ENCODE measurements at places on chromosomes 12 and 14.

DNA sequence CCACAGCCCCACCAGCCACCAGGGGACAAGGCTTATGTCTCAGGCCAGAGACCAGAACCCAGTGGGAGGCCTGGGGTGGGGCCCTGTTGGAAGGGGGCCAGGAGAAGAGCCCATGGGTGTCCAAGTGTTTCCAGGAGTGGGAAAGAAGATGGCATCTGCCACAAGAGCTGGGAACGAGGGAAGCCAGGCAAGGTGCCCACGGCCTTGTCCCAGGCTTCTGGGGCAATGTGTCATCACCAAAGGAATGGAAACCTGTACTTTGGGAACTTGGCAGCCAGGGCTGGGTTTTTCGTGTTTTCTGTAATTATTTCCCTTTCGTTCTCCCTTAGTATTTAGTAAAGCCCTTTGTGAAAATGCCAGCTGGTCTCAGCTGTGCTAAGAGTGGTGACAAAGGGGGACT lies 5.3 kb upstream of the PGF start:
- DNase-seq, result no peak

- DNase-seq, result no peak
These were observed 7.5 kb upstream of the DPF3 start for GRCh38 chr14:72901361-72901760.

GRCh38 chr12:52137746-52138145 lies 54.1 kb downstream of the KRT80 start:
- DNase-seq, result no peak

DNA sequence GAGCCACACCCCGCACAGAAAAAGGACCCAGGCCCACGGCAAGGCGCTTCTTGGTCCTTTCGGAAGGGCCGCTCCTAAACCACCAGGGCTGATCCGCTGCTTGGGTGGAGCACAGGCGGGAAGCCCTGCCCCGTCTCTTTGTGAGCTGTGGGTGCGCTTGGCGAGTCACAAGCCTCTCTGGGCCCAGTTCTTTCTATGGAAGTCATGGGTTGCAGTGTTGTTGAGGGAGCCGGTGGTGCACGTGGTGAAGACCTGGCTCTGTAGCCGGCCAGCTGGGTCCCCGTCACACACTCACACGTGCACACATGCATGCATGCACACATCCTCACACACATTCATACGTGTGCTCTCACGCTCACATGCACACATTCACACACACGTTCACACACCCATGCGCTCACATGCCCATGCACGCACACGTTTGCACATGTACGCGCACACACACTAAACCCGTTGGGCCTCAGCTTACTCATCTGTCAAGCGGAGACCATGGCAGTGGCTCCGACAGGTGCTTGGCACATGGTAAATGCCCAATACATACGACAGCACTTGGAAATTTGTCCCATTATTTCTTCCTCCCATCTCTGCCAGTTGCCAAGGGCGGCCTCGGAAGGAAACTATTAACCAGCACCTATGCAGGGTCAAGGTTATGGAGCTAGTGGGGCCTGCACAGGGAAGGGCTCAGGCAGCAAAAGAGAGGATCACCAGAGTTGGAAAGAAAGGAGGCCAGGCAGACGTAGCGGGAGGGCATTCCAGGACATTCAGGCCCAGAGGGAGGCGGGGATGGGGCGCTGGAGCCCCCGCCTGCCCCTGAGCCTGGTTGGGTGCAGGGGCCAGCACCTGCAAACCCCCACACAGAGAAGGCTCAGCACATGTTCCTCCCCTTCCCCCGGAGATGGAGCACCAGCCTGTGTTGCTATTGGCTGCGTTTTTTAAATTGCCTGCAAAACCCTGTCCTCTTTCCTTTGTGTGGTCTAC lies 96.9 kb downstream of the SETD3 start:
- DNase-seq, result no peak

DNA sequence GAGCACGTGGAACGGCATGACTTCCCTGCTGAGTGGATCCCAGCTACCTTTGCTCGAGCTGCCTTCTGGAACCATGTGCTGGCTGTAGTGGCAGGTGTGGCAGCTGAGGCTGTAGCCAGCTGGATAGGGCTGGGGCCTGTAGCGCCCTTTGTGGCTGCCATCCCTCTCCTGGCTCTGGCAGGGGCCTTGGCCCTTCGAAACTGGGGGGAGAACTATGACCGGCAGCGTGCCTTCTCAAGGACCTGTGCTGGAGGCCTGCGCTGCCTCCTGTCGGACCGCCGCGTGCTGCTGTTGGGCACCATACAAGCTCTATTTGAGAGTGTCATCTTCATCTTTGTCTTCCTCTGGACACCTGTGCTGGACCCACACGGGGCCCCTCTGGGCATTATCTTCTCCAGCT lies 14.8 kb upstream of the ESPL1 start:
- DNase-seq, result no peak

DNA sequence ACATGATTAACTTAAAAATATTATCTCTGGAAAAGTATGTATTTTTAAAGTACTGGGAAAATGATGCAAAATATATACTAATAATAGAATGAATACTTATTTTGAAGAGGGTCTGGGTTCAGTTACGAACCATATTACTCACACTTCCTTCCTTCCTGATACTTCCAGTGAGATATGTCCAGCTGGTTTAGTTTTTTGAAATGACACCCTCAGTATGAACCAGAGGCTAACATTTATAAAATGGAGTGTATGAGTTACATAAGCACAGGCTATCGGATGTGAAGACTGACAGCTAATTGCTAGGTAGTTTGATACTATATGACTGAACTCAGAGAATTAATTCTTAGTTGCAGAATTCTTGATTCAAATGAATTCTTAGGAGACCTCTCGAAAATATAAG lies 122.9 kb downstream of the OTOGL start:
- DNase-seq, result no peak

DNA sequence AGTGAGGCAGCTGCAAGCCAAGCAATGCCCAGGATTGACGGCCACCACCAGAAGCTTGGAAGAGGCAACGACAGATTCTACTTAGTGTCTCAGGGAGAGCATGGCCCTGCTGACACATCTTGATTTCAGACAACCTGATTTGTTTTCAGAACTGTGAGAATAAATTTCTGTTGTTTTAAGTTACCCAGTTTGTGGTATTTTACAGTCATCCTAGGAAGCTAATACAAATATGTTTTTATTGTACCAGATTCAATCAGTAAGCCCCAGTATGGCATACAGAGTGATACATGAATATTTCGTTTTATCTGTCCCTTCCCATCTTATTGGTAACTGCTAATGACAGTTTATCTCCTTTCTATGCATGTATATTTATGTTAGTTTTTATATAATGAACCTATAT lies 62.3 kb downstream of the SAMD4A start:
- DNase-seq, result no peak

GRCh38 chr14:35365130-35366055 lies 39.2 kb downstream of the NFKBIA start:
- DNase-seq, result no peak

DNA sequence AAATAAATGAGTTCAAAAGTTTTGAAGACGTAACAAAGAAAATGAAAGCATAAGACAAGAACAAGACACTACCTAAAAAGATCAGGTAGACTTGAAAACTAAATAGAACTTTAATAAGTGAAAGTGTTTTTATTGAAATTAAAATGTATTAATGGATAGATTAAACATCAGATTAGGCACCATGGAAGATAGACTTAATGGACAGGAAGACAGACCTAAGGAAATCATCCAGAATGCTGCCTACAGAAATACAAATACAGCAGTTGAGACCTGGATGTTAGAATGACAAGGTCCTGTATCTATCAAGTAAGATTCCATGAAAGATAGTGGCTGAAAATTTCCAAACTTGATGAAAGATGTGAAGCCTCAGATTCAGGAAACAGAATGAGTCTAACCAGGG lies 11.5 kb downstream of the PLEKHH1 start:
- no peak for DNase-seq

DNA sequence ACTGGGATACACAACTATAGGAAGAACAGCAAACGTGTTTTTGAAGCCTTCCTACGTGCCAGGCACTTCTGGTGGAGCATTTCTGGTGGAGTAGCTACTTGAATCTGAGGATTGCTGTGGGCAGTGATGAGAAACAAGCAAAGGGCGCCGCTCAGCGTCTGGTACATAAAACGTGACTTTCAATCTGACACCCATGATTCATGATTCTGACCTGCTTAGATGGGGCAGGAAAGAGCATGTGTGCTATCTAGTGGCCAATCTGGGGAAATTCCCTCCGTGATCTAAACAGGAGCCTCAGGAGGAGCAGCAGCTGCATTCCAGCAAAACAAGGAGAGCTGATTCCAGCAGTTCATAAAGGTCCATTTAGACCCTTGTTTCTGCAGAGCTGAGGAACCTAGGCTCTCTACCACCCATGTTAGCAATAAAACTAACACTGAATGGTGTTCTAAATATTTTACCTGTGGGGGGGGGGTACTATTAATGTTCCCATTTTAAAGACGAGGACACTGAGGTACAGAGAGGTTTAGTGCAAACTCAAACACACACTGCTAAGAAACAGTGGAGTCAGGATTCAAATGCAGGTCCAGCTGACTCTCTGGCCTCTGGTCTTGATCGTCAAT lies 37.8 kb downstream of the PAH start:
- no peak for DNase-seq

- no peak for DNase-seq
These were observed 23.0 kb downstream of the ATF7 start for GRCh38 chr12:53603196-53603595.

DNA sequence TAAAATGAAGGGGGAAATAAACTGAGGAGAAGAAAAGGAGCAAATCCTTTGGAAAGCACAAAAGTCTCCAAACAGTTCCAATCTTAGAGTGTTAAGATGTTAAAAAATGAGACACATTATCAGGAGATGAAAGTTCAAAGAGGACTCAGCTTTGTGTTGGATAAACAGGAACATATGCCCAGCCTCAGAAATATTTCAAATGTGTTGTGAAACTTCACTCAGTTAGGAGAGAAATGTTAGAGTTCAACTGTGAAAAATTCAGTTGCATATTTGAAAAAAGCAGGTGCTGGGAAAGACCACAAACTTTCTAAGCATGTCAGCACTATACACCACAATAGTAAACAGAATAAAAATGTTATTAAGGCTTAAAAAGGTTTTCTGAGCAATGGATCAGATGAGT lies 136.8 kb upstream of the PRKD1 start:
- no peak for DNase-seq

DNA sequence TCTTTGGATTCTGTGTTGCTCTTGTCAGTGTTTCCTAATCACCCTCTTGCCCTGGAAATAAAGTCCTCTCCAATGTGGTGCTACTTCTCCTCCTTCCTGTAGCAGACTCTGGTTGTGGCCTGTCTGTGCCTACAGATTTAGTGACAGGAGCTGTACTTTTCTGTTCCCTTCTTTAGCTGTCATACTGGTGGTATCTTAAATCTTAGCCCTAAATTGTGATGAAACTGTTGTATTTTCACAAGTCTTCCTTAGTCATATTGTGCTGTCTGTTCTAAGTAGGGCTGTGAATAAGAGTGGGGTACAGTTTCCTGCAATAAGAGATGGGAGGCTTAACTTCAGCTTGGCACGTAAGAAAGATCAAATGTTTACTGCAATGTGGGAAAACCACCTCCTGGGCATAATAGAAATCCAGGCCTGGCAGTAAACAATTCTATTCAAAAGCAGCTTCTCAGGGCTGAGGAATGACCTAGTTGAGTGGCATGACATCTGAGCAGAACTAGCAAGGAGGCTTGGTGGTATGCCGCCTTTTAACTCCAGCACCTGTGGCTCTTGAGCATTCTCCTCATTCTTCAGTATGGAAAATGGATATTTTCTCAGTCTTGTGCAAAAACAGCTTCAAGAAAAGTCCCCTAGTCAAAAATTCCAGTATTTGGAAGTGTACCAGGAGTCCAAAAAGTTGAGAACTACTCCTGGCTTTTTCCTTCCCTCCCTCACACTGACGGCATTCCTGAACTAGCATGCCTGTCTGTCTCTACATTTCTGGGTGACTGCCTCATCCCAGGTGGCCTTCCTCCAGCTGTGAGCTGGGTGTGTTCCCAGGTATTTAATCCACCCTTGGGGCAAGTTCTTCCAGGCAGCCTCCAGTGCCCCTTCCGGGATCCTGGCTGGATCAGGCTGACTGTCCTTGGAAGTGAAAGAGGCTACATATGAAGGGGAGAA lies 19.5 kb downstream of the ANO6 start:
- no peak for DNase-seq

DNA sequence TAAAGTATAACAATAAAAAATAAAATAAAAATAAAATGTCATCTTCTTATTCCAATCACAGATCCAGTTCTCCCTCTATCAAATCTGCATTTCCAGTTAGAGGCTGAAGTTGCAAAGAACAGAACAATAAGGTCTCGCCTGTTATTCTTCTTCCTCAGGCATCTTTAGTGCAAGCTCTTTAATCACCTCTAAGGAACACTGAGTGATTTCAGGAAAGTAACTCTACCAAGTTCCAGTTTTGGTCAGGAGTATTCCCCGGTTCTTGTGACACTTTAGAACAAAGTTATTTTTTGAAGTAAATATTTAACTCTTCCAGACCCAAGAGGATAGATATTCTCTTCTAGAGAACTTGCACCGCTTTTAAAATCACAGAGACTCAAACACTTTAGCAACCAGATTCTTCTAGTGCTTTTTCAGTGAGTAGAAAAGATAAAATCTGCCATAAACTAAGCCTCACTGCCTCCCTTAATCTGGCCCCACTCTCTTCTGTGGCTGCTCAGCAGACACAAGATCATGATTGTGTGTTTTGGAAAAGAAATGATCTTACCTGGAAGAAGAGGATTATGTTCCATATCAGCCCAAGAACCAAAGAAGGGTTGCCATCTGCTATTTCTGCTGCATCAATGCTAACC lies 57.9 kb upstream of the DICER1 start:
- DNase-seq, result no peak

DNA sequence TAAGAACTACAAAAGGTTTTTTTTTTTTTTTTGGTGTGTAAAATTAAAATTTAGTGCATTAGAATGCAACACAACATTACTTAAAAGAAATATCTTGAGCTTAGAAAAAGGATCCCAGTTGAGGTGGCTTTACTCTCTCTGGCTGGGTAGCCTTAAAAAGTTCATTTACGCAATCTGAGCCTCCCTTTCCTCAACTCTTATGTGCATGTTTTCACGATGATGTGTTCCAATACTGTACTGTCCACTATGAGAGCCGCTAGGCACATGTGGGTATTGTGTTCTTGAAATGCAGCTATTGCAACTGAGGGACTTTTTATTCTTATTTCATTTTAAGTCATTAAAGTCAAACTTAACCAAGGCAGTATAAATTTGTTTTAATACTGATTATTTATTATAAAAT lies 460.9 kb upstream of the SYT1 start:
- DNase-seq, result no peak

GRCh38 chr14:91311284-91311662 lies 66.8 kb upstream of the GPR68 start:
- DNase-seq, result peak; percentile 28

GRCh38 chr12:68349921-68350606 lies 17.9 kb upstream of the MDM1 start:
- no peak for DNase-seq
